Activated CD4-positive, alpha-beta T cell treated with anti-CD3 and anti-CD28 coated beads, Interleukin-2, amount 50 U/mL, for 24 hours (primary cell): ENCODE measurements at places on chromosomes 11 and 22.

GRCh38 chr11:126489836-126490660 lies 134.6 kb downstream of the ST3GAL4 start:
- DNase-seq, result no peak

GRCh38 chr11:117643606-117644300 lies 153.3 kb downstream of the DSCAML1 start:
- no peak for DNase-seq

DNA sequence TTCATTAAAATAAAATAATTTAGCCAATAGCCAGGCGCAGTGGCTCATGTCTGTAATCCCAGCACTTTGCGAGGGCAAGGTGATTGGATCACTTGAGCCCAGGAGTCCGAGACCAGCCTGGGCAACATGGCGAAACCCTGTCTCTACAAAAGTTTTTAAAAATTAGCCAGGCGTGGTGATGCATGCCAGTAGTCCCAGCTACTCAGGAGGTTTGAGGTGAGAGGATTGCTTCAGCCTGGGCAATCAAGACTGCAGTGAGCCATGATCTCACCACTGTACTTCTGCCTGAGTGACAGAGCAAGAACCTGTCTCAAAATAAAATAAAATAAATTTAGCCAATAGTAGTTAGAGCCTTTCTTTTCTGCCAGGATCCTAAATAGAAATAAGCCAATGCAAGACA lies 12.2 kb downstream of the HPS5 start:
- no peak for DNase-seq

- DNase-seq, result no peak
These were observed at the start of gene KCNJ11 for GRCh38 chr11:17388609-17389210. TSS of gene KCNJ11 (minus strand) at chr11:17388659. CDS start at chr11:17388091, 568 bp downstream.

DNA sequence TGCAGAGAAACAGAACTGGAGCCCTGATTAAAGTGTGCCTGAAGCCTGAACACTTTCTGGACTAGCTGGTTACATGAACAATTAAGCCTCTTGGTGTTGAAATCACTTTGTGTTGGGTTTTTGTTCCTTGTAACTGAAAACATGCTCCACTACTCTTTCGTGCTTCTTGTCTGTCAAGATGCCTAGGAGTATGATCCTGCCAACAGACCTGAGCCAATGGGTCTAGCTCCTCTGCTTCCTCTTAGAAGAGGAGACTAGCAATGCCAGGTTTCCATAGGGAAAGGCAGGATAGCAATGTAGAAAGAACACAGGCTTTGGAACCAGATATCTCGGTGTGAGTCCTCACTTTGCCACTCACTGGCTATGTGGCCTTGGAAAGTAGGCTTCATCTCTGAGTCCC lies 40.3 kb downstream of the IRAG1 start:
- no peak for DNase-seq

DNA sequence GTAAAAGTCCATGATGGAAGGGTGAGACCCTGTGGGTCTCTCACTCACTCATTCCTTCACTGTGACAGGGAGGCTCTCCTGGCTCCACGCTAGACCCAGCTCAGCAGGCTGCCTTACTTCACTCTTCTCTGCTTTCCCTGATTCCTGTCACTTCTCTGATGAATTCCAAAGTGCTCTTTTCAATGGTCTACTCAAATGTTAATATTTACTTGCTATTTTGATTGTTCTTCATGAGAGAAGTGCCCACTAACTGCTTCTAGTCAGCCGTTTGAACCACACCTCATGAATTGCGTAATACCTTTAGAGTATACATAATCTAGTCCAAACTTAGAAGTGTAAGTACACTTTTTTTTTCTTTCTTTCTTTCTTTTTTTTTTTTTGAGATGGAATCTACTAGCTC lies 1350.2 kb upstream of the RAG2 start:
- no peak for DNase-seq

DNA sequence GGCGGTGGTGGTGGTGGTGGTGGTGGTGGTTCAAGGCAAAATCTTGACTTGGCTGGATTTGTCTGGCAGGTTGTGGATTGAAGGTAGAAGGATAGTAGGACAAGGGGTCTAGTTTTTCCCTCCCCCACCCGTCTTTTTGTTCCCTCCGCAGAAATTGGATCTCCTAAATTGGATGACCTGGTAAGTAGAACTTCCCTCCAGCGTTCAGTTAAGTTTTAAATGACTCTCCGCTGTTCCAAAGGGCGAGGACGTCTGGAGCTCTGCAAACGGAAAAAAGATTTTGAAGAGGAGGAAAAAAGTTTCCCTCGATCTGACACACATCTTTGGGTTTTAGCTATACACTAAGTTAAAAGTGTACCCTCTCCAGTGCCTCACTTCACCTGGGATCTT lies 422 bp upstream of the LGR4 start:
- DNase-seq, result no peak

GRCh38 chr22:36198536-36198935 lies 3.1 kb downstream of the APOL4 start:
- no peak for DNase-seq

DNA sequence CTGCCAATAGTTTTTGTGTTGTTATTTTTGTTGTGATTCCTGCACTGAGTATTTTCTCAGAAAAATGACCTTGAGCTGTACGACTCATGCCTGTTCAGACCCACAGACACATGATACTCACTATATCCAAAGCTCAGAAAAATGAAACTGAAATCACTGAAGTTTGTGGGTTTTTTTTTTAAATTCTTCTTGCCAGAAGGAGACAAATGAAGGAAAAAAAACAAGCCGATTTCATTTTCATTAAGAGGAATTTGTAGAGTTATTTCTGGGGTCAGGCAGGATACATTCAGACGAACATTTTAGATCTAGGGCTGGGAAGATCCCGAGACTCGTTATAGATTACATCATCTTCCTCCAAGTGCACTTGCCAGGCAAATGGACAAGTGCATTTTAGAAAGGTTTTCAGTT lies 60.4 kb downstream of the BMAL1 start:
- no peak for DNase-seq

DNA sequence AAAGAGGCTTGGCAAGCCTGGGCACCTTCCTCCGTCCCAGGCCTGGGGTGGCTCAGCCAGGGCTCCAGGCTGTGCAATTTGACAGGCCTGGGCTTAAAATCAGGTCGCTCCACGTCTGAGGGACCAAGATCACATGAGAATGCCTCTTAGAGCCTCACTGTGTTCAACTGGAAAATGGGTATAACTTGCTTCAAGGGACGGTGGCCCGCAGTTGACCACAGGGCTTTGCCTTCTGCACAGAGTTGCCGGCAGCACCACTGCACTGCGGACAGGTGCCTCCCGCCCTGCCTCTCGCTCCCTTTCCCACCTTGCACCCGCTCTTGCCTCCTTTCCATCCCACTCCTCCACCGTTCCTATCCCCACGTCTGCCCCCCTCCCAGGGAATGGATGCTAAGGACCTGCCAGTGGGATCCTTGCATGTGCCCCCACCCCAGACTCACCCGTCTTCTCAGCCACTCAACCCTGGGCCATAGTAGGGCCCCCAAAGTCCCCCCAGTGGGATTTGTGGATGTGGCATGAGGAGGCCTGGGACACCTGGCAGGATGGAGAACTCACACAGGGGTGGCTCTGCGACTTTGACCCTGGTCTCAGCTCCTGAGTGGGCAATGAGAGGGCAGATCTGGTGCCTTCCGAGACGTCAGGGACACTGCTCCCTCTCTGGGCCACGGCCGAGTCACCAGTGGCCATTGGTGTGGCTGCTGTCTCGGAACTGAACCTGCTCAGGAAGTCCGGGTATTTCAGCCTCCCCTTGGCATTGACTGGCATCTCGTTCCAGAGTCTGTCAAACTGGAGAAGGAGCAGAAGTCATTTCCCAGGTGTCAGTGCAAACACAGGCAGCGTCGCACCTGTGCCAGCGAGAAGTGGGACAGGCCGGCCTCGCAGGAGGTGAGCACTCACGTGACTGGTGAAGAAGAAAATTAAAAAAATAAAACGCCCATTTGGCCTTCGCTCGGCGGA lies 128.0 kb downstream of the MPPED1 start:
- DNase-seq, result no peak

GRCh38 chr11:104073950-104074705 lies 37.7 kb downstream of the DDI1 start:
- DNase-seq, result no peak

DNA sequence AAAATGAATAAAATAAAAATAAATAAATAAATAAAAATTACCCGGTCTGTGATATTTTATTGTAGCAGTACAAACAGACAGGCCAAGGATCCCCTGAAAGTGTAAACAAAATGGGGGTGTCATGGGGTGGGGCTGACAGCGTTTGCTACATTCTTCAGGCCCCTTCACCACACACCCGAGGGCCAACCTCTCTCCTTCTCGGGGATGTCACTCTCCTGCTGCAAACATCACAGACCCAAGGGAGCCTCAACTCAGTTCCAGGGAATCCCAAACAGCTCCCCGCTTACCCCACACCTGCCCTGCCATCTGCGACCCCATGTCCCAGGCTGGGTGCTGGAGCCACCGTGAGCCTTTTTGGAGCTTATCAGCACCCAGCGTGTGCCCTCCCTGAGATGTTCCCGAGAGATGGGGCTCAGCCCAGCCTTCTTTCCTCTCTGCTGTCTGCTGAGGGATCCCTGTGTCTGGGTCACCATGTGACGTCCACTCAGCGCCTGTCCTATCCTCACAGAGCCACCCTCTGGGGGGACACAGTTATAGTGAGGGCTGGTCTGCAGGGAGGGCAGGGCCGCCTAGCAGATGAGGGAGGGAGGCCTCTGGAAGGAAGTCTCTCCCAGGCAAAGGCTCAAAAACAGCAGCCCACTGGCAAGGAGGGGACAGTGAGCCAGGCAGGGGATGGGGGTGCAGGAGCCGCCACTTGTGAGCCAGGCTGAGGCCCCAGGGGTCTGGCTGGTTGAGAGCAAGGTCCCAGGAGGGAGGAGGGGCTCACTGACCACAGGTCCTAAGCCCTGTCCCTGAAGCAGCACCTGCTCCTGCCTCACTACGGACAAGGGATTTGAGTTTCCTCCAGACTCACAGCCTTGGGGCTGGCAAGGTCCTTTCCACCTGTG lies 1041.6 kb downstream of the BRD1 start:
- no peak for DNase-seq

GRCh38 chr11:33970984-33971466 lies 79.1 kb upstream of the LMO2 start:
- no peak for DNase-seq

DNA sequence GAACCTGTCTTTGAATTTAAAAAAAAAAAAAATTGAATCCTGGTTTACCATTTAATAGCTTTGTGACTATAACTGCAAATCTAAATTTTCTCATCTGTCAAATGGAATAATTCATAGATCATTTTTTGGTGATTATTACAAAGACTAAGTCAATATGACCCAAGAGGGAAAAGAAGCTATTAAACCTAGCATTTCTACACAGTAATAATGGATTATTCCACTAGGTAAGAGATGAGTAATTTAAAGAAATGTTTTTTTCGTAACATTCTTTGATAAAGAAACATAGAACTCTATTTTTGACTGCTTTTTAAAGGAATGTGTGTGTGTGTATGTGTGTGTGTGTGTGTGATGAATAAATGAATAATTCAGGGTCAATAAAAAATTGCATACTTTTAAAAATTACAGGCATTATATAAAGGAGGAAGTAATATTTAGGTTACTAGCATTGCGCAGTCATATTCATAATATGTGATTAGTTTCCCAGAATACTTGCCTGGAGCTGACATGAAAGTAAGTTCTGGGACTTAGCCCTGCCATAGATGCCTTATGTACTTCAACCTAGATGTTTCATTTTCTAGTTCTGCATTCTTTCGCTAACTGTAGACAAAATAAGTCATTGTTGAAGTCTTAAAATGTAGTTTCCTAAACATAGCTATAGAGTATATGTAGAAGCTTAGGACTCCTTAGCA lies 72.9 kb downstream of the TMEM135 start:
- no peak for DNase-seq

DNA sequence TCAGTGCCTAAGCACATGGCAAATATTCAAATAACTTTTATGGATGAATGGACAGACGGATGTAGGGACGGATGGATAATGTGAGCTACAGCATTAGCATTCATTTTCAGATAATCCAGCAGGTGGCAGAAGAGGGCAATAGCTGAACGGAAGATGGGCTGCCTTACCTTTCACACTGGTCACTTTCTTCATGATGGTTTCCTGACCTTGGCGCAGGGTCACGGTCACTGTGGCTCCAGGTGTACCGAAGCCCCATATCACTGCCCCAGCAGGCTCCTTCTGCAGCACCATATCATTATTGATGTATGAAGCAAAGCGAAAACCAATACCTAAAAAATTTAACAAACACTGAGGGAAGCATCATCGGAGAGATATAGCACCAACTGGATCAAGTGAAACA lies 4.3 kb downstream of the SIAE start:
- no peak for DNase-seq

- DNase-seq, result no peak
These were observed 2.8 kb downstream of the HTR3A start for GRCh38 chr11:113977701-113978100.

DNA sequence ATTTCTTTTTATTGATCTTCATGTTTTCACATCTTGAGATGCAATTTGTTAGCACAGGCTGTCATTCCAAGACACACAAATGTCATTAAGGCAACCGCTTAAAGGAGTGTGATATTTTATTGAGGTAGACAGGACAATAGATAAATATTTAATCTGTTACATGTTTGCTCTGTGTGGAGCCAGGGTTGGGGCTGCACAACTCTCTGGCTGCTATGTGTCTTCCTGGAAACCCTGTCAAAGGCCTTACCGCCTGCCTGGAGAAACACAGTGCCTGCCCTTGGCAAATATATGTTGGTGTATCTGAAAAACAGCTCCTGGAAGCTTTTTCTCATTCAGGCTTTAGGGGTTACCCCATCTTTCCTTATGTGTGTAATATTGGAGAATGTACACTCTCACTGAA lies 139.7 kb upstream of the TEAD1 start:
- DNase-seq, result no peak

DNA sequence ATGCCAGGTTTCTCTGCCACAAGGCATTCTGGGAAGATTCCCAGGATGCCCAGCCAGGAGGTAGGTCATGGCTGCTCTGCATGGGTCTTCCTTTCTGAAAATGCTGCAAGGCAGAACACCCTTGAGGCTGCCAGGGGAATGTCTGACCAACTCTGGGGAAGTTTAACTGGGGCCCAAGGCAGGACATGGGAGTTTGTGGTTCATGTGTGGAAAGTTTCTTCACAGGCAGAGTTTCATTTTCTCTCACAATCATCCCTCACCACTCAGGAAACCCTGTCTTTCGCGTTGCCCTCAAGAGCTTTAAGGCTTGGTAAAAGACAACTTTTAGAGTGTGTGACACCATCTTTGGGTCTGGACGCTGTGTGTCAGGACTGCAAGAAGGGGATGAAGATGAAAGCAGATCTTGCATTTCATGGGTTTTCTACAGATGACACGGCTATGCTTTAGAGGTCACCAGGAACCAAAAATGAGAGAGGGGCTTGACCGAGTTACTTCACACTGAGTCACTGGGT lies 133.5 kb downstream of the CD44 start:
- peak; percentile 55 for DNase-seq

GRCh38 chr11:134398079-134398444 lies 14.0 kb downstream of the B3GAT1 start:
- no peak for DNase-seq
